ENCODE measurements at places on chromosomes 7 and 10.

DNA sequence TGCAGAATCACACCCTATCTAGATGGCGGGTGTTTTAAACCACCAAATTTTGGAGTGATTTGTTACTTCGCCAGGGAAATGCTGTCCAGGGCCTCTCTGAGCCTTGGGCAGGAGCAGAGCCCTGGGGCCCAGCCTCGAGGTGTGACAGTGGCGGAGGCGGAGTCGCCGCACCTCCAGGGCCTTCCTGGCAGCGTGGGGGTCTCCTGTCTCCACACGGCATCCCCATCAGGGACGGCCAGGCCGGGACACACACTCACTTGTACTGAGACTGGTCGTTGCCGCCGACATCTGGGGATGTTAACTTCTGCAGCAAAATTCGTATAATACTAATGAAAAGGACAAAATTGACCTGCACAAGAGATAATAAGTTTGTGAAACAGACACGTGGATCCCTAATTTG is 110.7 kb downstream of the VIPR2 start:
- DNase-seq, result no peak

DNA sequence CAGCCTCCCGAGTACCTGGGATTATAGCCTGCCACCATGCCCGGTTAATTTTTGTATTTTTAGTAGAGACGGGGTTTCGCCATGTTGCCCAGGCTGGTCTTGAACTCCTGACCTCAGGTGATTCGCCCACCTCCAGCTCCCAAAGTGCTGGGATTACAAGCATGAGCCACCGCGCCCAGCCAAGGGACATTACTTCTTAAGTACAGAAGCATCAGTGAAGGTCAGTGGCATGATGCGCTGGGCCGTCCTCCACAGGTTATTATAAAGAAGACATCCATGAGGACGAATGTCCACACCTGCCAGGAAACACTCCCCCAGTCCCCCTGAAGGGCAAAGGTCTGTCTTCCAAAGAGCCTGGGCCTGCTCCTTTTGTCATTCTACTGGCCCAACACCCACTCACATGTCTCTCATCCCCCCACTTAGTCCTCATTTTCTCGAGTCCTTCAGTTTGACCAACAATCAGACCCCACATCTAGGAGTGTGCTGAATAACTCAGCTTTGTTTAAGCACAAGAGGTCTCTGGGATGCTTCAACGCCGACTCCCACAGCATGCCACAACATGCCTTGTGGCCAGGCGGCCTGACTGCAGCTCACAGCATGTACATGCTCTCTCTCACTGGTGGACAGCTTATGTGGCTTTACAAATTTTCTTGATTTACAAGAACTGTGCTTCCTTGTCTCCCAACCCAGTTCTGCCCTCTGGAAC is 73.0 kb downstream of the CTBP2 start:
- DNase-seq, result no peak

- DNase-seq, result no peak
These were observed 119.0 kb upstream of the KCNMA1 start for GRCh38 chr10:77756319-77757232.

DNA sequence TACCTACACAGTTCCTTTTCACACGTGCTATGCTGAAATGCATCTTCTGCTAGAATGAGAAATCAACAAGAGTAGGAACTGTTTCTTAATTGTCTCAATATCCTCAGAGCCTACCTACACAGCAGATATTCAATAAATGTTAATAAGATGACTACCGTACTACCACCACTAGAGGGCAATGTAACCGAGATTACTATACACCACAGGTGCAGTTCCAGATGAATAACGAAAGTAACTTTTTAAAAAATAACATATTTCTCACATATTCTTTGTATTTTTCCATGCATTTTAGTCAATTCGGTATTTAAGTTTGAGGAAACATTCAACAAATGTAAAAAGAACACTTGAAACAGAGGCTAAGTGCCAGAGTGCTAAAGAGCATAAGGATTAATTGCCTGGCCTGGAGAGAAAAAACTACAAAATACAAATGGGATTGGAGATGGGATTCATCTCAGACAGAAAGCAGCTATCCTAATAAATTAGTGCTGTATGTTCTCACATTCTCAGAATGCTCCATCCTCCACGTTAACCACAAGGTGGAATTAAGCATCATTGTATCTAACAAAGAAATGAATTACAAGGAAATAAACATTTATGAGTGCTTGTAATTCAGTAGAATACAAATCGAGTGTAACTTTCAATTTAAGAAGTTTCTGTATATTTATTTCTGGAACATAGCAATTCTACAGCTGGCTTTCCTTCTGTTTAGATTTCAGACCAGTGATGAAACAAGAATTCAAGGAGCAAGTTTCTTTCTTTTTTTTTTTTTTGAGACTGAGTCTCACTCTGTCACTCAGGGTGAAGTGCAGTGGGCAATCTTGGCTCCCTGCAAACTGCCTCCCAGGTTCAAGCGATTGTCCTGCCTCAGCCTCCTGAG is 20.3 kb upstream of the HECTD2 start:
- no peak for DNase-seq

DNA sequence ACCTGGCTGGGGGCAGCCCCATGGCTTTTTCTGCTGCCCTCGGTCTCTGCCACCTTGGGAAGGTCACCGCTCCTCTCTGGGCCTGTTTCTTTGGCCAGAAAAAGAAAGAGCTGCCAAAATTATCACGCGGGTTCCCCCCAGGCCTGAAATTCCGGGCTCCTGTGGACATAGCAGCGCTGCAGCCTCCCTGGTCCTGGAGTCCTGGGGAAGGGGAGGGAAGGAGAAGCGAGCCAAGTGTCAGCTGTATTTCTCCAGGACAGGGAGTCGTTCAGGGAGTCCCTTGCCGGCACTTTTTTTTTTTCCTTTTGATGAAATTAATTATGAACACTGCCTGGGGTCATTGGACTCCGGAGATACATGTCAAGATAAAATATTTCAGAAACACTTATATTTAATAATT is 152.3 kb upstream of the GPR26 start:
- no peak for DNase-seq

DNA sequence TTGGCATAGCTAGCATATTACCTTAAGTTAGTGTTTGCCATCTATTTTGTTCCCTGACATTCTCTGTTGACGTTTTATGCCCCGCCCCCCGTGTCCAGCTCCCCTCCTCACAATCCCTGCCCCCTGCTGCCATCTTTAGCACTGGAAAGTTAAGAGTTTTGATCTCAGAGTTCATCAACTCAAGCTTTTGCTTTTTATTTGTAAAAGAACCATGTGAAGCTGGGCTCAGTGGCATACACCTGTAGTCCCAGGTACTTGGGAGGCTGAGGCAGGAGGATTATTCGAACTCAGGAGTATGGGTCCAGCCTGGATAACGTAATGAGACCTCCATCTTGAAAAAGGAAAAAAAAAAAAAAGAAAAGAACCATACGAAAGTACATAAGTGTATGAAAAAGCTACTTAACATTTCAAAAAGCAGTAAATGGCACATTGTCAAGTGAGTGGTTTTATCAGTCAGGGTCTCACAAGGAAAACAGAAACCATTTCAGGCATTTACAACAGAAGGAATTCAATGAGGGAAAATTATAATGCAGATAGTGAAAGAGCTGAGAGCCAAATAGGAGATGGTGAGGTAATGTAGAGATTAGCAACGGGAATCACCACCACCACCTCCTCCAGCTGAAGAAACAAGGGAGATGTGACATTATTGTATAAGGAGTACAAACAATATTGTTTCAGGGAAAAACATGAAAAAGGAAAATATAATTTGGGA is 64.9 kb downstream of the MCU start:
- DNase-seq, result no peak

- DNase-seq, result no peak
These were observed 218.9 kb downstream of the DOCK4 start for GRCh38 chr7:111987115-111987826.

- DNase-seq, result no peak
These were observed 70.4 kb downstream of the ST8SIA6 start for GRCh38 chr10:17383801-17384555.

GRCh38 chr7:121603886-121604285 is 207.8 kb upstream of the FAM3C start:
- DNase-seq, result no peak

DNA sequence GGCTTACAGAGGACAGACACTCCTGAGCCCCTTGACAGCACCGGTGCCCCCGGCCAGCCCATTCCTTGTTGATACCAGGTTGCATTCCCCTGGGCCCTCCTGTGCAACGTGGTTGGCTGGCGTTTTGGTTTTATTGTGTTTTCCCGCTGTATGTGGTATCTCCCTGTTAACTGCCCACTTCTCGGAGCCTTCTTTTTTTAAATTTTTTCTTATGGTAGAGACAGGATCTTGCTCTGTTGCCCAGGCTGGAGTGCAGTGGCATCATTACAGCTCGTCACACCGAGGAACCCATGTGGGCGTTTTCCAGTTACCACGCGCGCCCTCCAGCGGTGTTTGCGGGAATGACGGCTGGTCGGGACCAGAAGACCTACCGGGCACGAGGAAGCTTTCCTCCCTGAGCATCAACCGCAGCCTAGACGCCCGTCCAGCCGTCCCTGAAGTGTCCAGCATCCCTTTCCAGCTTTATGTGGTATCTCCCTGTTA is 16.9 kb upstream of the ZFAND2A start:
- DNase-seq, result no peak

- no peak for DNase-seq
These were observed 817.6 kb downstream of the TNS3 start for GRCh38 chr7:46764100-46764936.

- DNase-seq, result no peak
These were observed 116.1 kb upstream of the CDCA7L start for GRCh38 chr7:22061775-22062174.

DNA sequence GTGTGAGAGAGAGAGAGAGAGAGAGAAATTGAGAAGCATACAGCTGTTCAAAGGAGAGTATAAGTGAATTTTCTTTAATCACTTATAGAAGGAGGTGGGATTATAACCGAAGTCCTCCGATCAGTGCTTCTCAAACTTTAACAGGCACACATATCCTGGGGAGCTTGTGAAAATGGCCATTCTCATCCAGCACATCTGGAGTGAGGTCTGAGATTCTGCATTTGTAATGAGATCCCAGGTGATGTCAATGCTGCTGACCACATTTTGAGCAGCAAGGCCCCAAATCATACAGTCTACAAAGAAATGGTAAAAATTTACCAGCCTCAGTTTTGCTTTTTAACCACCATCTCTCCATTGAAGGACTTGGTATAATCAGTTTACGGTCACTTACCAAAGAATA is 219.0 kb downstream of the PTEN start:
- DNase-seq, result no peak

DNA sequence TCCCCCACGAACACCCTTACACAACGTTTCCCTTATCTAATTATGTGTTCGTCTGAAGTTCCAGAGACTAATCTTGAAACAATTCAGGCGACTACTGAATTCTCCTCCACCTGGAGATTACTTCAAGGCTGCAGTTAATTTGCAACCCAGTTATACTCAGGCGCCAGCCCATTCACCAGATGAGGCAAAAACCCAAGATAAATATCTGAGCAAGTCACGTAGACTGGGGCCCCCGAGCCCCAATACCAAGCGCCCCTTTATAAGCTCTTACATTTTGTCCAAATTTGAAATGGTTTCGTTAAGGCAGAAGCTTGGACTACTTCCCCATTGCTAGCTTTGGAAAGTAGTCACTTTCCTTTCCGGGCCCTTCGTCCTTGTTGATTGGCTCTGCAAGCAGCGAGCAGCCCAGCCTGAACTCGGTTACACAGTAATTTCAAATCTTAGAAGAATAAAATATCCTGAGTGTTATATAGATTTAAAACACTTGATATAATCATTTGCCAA is 1.2 kb downstream of the TPK1 start:
- no peak for DNase-seq

DNA sequence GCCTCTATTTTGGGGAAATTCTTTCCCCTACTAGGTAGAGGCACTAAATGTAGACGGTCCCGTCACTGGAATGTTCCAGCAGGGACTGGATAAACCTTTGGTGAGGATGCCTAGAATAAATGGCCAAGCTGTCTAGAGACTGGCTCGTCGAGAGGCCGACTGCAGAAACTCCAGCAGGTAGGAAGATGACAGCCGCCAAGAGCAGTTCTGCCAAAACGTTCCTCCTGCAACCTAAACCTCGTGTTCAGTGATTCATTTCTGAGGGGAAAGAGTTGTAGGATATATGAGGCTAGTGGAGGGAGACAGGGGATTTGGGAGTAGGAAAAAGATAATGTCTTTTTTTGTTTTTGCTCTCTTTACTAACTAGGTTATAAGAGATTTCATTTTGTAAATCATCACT is 184.7 kb upstream of the GDF10 start:
- DNase-seq, result no peak

DNA sequence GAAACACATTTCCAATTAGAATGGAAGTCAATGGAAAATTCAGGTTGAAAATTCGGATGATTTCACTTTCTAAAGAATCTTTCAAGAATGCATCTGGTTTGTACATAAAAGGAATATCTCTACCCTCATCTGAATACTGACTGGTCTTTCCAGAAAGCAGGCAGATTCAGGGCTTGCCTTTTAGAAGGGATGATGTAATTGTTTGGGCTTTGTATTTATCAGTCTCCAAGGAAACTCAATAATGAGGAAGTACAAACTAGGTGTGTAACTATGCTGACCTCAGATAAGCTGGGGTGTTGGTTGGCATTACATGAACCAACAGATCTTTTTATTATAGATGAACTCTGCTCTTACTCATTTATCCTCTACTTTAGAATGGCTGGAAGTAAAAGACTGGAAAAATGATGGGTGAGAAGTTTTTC is 24.1 kb downstream of the PDLIM1 start:
- DNase-seq, result no peak

GRCh38 chr7:24979470-24979862 is 512 bp downstream of the OSBPL3 start:
- DNase-seq, result no peak

GRCh38 chr7:25624051-25624450 is 395.8 kb upstream of the NPVF start:
- no peak for DNase-seq
